Endothelial cell of umbilical vein (primary cell): ENCODE measurements at places on chromosomes 6 and 20. TPM values are rescaled to one million over a fixed set of nuclear protein-coding genes. Genes with fewer than 3 reads are reported as not detected.

GRCh38 chr20:23117738-23118137 is 31.6 kb upstream of the CD93 start:
- H3K36me3 ChIP-seq: no peaks in the 10 kb centered on the region
- DNase-seq: no peak
- no peak overlapping the region for H3K27ac ChIP-seq
- H3K4me3 ChIP-seq: no peak overlapping the region

GRCh38 chr6:142476452-142476851 is 174.6 kb downstream of the ADGRG6 start:
- no peak for DNase-seq
- H3K4me3 ChIP-seq: no peak overlapping the region
- H3K4me1 ChIP-seq: peaks cover 2% of the 10 kb centered on the region
- H3K27ac ChIP-seq: no peak overlapping the region
- H3K27me3 ChIP-seq: peaks cover 5% of the 10 kb centered on the region

- peak; percentile 49 for DNase-seq
- no peaks in the 10 kb centered on the region for H3K36me3 ChIP-seq
- peak overlapping the region; percentile 33 for H3K4me3 ChIP-seq
- H3K4me1 ChIP-seq: peaks cover 21% of the 10 kb centered on the region
- peaks cover 39% of the 10 kb centered on the region for H3K27me3 ChIP-seq
These were observed 17.5 kb upstream of the ZSCAN9 start for GRCh38 chr6:28207510-28208110.

Gene FHL5
- total RNA-seq: not detected in 2 replicates

Gene FAM120B
- total RNA-seq: 28.1 and 28.2 TPM in 2 replicates

Gene CALHM4
- total RNA-seq: 0.72 TPM in 1 of 2 replicates, not detected in the other

- H3K36me3 ChIP-seq: no peaks in the 10 kb centered on the region
- peak; percentile 38 for DNase-seq
- H3K27ac ChIP-seq: no peak within 1 kb of the TSS
- H3K4me3 ChIP-seq: peak within 1 kb of the TSS; percentile 23
- H3K27me3 ChIP-seq: peaks cover 5% of the 10 kb centered on the region
These were observed at the start of gene LAMA2 for GRCh38 chr6:128882991-128883611. TSS of gene LAMA2 (plus strand) at chr6:128883138. CDS start at chr6:128883246, 108 bp downstream.

- no peaks in the 10 kb centered on the region for H3K36me3 ChIP-seq
- H3K4me3 ChIP-seq: no peak overlapping the region
- H3K27ac ChIP-seq: no peak overlapping the region
- DNase-seq: no peak
- H3K27me3 ChIP-seq: no peaks in the 10 kb centered on the region
- peaks cover 7% of the 10 kb centered on the region for H3K4me1 ChIP-seq
These were observed 324.2 kb upstream of the MAN1A1 start for GRCh38 chr6:119673741-119674140.

Gene TINAG
- total RNA-seq: 0.21 TPM in 1 of 2 replicates, not detected in the other
